Muscle of leg (tissue), 16 donors: ENCODE measurements at places on chromosomes 2 and 18. TPM values are rescaled to one million over a fixed set of nuclear protein-coding genes. Genes with fewer than 3 reads are reported as not detected.

DNA sequence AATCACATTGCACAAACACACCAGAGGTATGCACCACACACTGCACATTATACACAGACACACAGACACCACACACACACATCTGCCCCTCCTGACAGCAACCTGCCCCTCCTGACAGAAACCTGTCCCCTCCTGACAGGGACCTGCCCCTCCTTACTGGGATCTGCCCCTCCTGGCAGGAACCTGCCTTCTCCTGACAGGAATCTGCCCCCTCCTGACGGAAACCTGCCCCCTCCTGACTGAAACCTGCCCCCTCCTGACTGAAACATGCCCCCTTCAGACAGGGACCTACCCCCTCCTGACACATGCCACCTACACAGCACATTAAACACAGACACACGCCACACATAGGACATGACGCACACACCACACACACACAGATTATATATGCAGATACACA lies 88.9 kb downstream of the PXDN start:
- H3K36me3 ChIP-seq: peaks cover 31% of the 10 kb centered on the region
- peaks cover 35% of the 10 kb centered on the region for H3K4me1 ChIP-seq
- no peak overlapping the region for H3K27ac ChIP-seq
- H3K27me3 ChIP-seq: no peaks in the 10 kb centered on the region
- H3K4me3 ChIP-seq: no peak overlapping the region

- H3K36me3 ChIP-seq: no peaks in the 10 kb centered on the region
- no peak overlapping the region for H3K27ac ChIP-seq
- no peaks in the 10 kb centered on the region for H3K27me3 ChIP-seq
- peak; percentile 37 for DNase-seq
Observed at GRCh38 chr2:21438949-21439348, 315.2 kb downstream of the TDRD15 start.

CTLA4 gene
- not detected for polyA plus RNA-seq

TUBA3D gene
- 0.11 TPM for polyA plus RNA-seq

DNA sequence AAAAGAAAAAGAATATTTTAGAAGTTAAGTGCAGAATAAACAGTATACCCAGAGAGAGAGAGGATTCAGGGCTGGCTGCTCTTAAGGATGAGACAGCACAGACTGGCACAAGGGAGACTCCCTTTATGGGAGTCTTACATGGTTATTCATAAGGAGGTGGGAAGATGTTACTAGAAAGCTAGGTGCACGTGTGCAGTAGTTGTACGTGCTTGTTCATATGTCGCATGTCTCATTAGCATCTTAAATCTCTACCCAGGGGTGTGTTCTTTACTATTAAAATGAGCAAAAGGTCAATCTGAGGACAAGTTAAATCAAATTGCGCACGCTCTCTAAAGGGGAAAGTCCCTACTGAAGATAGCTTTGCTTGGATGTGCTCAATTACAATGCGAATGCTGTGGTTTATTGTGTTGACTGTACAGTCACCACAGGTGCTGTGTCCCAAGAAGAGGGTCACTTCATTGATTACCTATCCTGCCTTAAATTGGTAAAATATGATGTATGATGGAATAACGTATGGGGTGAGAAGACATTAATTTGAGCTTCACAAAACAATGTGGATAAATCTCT lies 368.0 kb upstream of the SPHKAP start:
- no peaks in the 10 kb centered on the region for H3K27me3 ChIP-seq
- DNase-seq: no peak
- no peak overlapping the region for H3K4me3 ChIP-seq
- no peaks in the 10 kb centered on the region for H3K4me1 ChIP-seq

CCDC85A gene
- 5.0 TPM for polyA plus RNA-seq

CNDP1 gene
- 0.49 TPM for polyA plus RNA-seq

- no peaks in the 10 kb centered on the region for H3K27me3 ChIP-seq
- H3K4me3 ChIP-seq: no peak overlapping the region
- H3K27ac ChIP-seq: no peak overlapping the region
- peaks cover 31% of the 10 kb centered on the region for H3K4me1 ChIP-seq
- H3K36me3 ChIP-seq: no peaks in the 10 kb centered on the region
Observed at GRCh38 chr2:30691948-30692828, 115.1 kb downstream of the CAPN13 start.

DNA sequence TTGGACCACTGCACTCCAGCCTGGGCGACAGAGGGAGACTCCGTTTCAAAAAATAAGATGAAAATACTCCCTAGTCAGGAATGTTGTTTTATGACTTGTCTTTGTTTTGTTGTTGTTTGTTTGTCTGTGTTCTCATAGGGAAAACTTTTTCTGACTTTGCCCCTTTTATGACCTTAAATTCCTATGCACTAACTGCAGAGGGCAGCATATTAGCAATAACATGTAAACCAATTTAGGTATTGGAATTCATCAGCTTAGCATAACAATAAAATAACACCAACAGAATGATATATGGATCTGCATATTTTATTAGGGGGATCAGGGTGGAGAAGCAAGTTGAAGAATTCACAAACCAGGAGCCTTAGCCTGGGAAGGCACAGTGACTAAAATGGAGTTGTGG lies 631.5 kb downstream of the SUCLG1 start:
- H3K27me3 ChIP-seq: no peaks in the 10 kb centered on the region
- H3K36me3 ChIP-seq: no peaks in the 10 kb centered on the region
- no peaks in the 10 kb centered on the region for H3K4me1 ChIP-seq
- no peak overlapping the region for H3K4me3 ChIP-seq
- DNase-seq: no peak
- H3K27ac ChIP-seq: no peak overlapping the region

DNA sequence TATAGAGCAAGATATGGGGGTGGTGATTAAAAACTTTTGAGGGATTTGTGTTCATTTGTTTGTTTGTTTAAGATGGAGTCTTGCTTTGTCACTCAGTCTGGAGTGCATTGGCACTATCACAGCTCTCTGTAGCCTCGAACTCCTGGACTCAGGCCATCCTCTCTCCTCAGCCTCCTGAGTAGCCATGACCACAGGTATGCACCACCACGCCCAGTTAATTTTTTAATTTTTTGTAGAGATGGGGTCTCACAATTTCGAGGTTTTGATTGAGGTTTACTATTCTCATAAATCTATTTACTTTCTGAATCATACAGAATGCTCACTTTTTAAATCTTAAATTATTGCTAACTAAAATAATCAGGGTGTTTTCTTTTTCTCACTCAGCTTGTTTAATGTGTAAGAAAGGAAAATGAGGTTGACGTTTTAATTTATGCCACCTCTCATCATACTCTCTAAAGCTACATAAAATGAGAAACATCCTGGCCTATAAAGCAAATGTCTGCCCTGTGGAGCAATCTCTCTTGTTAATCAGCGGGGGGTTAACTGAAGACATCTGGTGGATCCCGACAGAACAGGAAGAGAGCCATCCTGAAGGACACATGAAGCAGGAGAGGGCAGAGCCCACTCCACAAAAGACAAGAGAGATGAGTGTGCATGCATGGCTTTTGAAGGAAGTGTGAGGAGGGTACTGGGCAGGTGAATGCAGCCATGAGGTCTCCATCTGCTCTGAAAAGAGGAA lies 589.1 kb upstream of the SLC8A1 start:
- no peaks in the 10 kb centered on the region for H3K4me1 ChIP-seq
- H3K4me3 ChIP-seq: no peak overlapping the region
- no peaks in the 10 kb centered on the region for H3K36me3 ChIP-seq

IL36B gene
- polyA plus RNA-seq: not detected

GRCh38 chr18:53534695-53535094 lies 689.8 kb downstream of the MBD2 start:
- H3K4me1 ChIP-seq: no peaks in the 10 kb centered on the region
- no peaks in the 10 kb centered on the region for H3K36me3 ChIP-seq
- H3K27ac ChIP-seq: no peak overlapping the region
- no peak overlapping the region for H3K4me3 ChIP-seq
- H3K27me3 ChIP-seq: no peaks in the 10 kb centered on the region
- DNase-seq: peak; percentile 39

GRCh38 chr2:241817126-241817820 lies 8.3 kb downstream of the NEU4 start:
- H3K4me3 ChIP-seq: no peak overlapping the region
- peaks cover 27% of the 10 kb centered on the region for H3K4me1 ChIP-seq
- no peak overlapping the region for H3K27ac ChIP-seq
- H3K27me3 ChIP-seq: no peaks in the 10 kb centered on the region

DNA sequence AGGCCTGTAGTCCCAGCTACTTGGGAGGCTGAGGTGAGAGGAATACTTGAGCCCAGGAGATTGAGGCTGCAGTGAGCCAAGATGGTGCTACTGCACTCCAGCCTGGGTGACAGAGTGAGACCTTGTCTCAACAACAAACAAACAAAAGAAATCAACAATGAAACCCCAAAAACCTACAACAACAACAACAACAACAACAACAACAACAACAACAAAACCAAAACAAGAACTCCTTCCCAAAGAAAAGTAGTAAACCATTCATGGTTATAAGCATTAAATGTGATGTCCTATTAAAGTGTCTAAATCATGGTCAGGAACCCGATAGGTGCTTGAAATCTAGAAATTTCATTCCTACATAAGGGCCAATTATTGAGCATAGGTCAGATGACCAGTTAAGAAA lies 13.5 kb upstream of the IL1R1 start:
- no peaks in the 10 kb centered on the region for H3K36me3 ChIP-seq
- no peak overlapping the region for H3K27ac ChIP-seq
- H3K4me3 ChIP-seq: no peak overlapping the region
- DNase-seq: no peak

SLC40A1 gene
- polyA plus RNA-seq: 37.9 TPM

DSG4 gene
- not detected for polyA plus RNA-seq

DNA sequence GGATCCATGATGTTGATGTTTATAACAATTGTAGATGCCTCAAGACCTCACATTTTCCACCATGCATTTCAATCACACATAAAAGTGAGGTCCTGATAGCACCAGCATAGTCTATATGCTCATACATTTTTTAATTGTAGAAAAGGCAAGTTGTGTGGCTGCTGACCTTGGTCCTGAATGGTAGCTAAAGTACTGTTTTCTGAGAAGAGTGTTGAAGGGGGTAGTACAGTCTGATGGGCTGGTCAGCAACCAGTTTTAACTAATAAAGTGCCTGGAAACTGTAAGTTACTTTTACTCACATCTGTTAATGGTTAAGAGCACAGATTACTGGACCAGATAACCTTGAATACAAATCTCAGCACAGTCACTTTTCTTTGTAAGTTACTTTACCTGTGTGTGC lies 15.9 kb downstream of the ZNF638 start:
- DNase-seq: peak; percentile 39
- H3K27ac ChIP-seq: no peak overlapping the region
- no peaks in the 10 kb centered on the region for H3K4me1 ChIP-seq
- peaks cover 15% of the 10 kb centered on the region for H3K36me3 ChIP-seq
- no peaks in the 10 kb centered on the region for H3K27me3 ChIP-seq

GKN1 gene
- 0.27 TPM for polyA plus RNA-seq

CNTNAP5 gene
- 0.41 TPM for polyA plus RNA-seq

STON1 gene
- 10.0 TPM for polyA plus RNA-seq

DNA sequence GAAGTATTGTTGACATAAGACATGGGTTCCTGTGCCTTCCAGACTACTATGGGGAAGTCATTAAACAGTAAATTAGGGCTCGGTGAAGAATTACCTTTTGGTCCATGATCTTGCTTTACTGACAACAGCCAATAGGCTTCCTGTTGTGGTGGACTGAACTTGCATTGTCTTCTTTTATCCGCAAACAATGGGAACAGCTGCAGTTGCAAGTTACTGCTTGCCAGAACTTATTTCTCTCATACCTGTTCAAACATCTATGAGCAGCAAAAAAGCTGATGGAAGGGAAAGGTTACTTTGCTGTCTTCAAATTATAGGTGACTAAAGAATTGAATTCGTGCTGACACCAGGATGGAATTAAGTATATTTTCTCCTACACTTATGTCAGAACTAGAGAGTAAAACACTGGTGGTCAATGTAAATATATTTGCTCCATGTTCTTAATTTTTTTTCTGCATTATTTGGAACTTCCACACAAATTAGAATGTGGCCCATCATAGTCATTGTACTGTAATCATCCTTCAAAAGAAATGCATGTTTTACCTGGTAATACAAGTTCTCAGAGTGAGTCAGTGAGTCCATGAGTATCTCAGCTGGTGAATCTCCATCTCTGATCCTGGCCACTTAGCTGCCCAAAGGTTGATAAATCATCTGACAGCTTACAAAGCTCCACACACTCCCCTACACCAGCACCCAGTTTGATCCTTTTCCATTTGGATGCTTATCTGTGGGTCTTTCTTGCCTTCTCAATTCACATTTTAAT lies 37.3 kb upstream of the RNF152 start:
- H3K4me3 ChIP-seq: no peak overlapping the region
- H3K4me1 ChIP-seq: no peaks in the 10 kb centered on the region
- no peak for DNase-seq
- H3K36me3 ChIP-seq: no peaks in the 10 kb centered on the region
- no peak overlapping the region for H3K27ac ChIP-seq
- H3K27me3 ChIP-seq: no peaks in the 10 kb centered on the region

DNA sequence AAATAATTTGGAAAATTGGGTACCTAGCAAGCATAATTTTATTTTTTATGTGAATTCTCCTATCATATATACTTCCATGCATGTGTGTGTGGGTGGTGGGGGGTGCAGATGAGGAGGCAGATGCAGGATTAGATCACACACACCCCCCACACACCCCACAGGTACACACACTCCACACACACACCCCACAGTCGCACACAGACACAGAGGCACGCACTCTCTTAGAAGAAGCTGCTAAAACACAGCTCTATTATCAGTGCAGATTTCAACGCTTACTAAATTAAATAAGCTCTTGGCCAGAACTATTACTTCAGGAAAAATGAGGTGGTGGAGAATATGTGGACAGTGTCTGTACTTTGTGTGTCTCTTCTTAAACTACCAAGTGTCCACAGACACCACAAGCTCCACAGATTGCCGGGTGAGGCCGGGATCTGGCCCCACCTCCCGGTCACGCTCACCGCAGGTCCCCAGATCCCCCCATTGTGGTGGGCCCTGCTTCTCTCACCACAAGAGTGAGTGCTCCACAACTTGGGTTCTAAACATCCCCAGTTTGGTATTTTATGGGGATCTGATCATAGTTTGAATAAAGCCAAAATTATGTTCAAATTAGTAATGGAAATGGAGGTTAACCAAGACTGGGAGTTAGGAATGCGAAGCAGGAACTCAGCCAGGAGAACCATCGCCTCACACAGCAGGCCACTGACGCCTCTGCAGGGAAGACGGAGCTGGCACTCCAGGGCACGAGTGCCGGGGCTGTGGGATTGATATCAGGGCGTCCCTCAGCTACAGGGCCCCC lies 102.1 kb downstream of the PXDN start:
- DNase-seq: no peak
- H3K36me3 ChIP-seq: peaks cover 68% of the 10 kb centered on the region

GRCh38 chr18:73614812-73615211 lies 532.8 kb downstream of the FBXO15 start:
- no peak for DNase-seq
- no peak overlapping the region for H3K27ac ChIP-seq
- no peak overlapping the region for H3K4me3 ChIP-seq
- H3K36me3 ChIP-seq: no peaks in the 10 kb centered on the region
- no peaks in the 10 kb centered on the region for H3K4me1 ChIP-seq
- H3K27me3 ChIP-seq: no peaks in the 10 kb centered on the region

DNA sequence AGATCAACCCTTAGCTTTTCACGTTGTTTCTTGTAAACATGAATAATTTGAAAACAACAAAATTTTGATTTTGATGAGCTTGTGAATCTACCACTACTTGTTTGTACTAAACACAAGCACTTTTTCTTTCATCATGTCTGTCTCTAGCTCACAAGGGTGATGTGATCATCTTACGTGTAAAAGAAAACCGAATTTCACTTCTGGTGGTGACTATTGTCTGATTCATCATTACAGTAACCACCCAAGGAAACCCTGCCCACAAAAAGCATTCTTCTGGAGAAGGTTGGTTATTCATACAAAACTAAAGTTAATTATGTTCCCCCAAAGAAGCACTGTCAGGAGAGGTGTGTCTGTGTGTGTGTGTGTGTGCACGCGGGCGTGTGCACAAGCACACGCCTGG lies 285.4 kb downstream of the ZNF516 start:
- H3K4me3 ChIP-seq: no peak overlapping the region
- DNase-seq: no peak
- H3K4me1 ChIP-seq: peaks cover 18% of the 10 kb centered on the region
- no peaks in the 10 kb centered on the region for H3K27me3 ChIP-seq
- H3K27ac ChIP-seq: no peak overlapping the region
